ENCODE measurements at places on chromosomes 12 and 14. TPM values are rescaled to one million over a fixed set of nuclear protein-coding genes. Genes with fewer than 3 reads are reported as not detected.

The SAMD15 gene
- total RNA-seq = 0.28 TPM

The TEX52 gene
- 0.17 TPM for total RNA-seq

DNA sequence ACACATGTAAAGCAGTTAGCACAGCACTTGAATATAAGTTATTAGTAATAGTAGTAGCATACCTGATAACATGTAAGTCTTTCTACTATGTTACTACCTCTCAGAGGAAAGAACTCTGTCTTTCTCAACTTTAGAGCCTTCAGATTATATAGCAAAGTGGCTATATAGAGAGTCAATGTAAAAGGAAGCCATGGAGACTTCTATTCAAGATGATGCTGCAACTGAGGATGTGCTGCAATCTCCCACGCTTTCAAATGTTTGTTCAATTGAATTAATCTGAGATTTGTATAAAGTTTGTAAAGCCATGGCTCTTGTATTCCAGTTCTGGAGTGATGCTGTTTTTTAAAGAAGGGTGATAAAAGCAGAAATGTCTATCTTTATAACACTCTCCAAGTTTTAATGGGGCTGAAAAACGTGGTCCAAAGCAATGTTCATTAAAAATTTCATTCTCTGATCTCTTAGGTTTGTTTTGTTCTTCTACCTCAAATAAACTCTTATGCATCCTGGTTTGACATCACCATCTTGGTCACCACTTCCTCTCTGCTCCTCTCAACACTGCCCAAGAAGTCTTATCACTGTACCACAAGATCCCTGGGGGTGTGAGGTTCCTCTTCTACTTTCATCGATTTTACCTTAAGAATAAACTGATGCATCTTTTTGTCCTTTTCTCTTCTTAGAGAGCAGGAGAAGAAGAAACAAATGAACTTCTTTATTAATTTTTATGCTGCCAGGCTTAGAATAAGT is 40.6 kb downstream of the C12orf42 start:
- peak; percentile 77 for DNase-seq

DNA sequence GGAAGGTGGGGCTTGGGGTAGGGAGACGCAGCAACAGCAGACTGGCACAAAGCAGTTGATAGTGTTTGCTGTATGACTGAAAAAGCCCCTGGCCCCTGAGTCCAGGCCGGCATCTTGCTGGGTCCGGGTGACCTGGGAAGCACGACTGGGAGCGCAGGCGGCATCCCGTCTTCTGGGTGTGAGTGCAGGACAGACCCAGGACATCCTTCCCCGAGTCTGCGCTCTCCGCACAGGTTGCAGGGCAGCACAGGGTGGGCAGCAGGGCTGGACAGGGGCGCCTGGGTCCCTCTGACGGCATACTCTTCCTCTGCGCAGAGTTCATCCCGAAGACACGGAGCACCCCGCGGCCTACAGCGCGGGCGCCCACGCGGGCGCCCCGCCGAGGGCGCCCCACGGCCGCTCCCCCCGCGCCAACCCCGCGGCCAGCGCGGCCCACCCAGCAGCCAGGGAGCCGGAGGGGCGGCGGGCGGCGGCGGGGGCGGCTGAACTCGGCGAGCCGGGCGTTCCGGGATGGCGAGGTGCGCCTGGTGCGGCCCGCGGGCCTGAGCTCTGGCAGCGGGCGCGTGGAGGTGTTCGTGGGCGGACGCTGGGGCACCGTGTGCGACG is 9.2 kb upstream of the CYP46A1 start:
- DNase-seq = no peak

Measured in activated CD4-positive, alpha-beta T cell treated with anti-CD3 and anti-CD28 coated beads, Interleukin-2, amount 10 ng/mL, durations not matched to agents 24 days and 14 days (primary cell).